ENCODE measurements at places on chromosomes 6 and 20.

- no peak for DNase-seq
Measured at GRCh38 chr20:19880256-19881079, 122.4 kb downstream of the RIN2 start.

- DNase-seq = no peak
Measured at GRCh38 chr6:13479206-13479800, 8.1 kb downstream of the GFOD1 start.

- DNase-seq = no peak
Measured at GRCh38 chr20:42123981-42124473, 505.9 kb upstream of the CHD6 start.

DNA sequence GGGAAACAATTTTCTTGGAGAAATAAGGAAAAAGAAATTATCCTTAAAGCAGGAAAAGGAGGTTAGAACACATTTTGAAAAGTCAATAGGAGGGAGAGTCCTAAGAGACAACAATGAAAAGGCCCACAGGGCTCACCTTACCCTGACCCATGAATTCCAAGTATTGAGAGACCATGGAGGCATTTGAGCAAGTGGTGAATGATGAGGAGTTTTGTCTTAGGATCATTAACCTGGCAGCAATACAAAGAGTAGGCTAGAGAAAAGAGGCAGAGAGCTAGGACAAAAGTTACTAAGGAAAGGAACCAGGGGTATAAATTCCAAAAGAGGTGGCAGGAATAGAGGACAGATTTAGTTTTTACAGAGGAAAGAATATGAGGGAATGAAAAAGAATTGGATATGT, 44.7 kb downstream of the PACRG start:
- no peak for DNase-seq

DNA sequence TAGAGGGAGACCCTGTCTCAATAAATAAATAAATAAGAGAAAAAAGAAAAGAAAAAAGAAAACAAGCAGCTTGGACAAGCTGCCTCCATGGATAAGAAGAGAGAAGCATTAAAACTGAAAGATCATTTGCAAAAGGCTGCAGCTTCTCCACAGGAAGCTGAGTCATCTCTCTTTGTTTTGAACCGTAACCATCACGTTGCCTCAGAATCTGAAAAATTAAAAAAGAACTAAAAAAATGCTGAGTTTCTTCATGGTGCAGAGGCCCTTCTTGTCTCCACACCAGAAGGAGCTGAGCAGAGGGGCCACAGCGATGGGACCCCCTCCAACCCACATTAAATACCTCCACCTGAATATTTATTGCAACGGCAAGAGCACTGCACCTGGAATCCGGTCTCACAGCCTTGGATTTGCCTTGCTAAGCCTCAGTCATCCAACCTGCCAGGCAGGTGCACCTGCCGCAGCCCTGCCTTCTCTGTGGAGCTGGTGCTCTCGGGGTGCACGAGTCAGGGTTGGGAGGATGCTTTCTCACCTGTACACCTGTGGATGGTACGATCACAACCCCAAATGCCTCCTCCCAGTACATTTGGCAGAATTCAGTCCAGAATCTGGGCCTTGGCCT, 28.1 kb downstream of the TOX2 start:
- no peak for DNase-seq

- DNase-seq = no peak
Measured at GRCh38 chr20:37369846-37370245, 23.9 kb downstream of the SRC start.

DNA sequence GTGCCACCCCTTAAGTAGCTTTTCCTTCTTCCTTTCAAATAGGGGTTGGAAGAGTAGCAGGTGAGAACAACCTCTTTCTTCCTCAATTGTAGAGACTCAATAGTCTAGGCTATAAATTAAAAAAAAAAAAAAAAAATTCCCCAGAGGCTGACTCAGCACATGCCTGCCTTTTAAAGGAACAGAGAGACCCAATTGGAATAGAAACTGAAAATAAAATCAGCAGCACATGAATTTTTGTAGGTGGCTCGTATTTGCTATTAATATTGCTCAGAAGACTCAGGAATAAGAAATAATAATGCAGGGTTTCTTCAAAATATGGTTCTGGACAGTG, 19.3 kb downstream of the TOP1 start:
- no peak for DNase-seq

- no peak for DNase-seq
Measured at GRCh38 chr6:16683641-16684194, 77.5 kb downstream of the ATXN1 start.

DNA sequence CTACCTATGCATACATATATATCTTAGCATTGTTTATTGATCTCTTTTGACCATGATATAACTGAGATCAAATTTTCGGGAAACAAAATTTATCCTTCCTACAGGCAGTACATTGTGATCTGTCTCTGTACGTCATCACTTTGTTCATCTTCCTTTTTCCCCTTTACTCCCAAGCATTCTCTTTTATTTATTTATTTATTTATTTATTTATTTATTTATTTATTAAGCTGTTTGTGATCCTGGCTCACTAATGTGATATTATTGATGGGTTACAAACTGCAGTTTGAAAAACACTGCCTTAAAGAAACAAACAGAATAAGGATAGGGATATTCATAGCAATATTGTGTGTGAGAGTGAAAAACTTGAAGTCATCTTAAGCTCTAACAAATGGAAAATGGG, 51.2 kb downstream of the MACROD2 start:
- DNase-seq = no peak

- DNase-seq = no peak
Measured at GRCh38 chr20:48720256-48720985, 107.4 kb downstream of the PREX1 start.

DNA sequence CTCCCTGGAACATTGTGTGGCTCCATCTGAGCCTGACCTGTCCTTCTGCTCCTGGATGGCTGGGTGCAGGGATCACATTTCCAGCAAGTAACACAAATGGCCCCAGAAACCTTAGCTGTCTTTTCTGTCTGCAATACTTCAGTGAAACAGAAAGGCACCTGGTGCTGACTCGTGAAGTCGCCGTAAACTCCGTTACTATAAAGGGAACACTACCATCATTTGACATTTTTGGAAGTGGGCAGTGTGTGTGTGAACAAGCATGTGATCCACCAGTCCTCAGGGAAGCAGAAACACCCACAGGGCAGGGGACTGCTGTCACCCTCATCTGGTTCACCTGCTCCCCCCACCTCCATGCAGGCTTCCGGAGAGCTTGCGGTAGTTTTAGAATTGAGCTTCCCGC, 23.9 kb downstream of the SERPINB6 start:
- DNase-seq = no peak

DNA sequence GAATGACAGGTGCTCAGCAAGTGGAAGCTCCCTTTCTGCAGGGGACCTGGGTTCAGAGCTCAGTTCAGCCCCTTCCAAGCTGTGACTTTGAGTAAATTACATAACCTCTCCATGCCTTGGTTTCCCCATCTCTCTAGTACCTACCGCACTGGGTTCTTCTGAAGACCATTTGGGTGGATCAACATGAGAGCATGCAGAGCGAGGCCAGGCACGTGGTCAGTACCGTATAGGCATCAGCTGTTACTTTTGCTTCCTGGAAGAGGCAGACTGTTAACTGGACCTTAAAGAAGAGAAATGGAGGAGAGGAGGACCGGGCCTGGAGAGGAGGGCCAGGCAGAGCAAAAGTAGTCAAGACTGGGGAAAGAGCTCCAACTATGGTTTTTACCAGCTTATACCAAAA, 1.7 kb upstream of the MYLK2 start:
- DNase-seq = no peak

GRCh38 chr20:20089018-20089417, 36.7 kb downstream of the CFAP61 start:
- no peak for DNase-seq

GRCh38 chr20:834151-834746, 734 bp downstream of the FAM110A start:
- DNase-seq = no peak

DNA sequence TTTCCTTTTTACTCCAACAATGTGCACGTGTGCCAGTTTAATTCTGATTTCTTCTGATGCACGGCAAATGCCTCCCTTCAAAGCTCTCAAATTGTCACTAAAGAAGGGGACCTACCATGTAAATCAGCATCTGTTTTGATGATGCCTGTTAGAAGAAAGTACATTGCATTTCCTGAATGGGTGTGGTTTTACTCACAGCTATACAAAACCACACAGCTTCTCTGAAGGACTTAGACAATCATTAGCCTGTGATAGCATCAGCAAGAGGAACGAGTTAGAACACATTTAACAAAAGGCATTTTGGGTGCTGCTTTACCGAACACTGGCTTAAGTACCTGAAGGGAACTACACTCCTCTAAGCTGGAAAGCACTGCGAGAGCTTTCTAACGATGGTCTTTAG, 109.4 kb downstream of the ATXN1 start:
- DNase-seq = no peak

DNA sequence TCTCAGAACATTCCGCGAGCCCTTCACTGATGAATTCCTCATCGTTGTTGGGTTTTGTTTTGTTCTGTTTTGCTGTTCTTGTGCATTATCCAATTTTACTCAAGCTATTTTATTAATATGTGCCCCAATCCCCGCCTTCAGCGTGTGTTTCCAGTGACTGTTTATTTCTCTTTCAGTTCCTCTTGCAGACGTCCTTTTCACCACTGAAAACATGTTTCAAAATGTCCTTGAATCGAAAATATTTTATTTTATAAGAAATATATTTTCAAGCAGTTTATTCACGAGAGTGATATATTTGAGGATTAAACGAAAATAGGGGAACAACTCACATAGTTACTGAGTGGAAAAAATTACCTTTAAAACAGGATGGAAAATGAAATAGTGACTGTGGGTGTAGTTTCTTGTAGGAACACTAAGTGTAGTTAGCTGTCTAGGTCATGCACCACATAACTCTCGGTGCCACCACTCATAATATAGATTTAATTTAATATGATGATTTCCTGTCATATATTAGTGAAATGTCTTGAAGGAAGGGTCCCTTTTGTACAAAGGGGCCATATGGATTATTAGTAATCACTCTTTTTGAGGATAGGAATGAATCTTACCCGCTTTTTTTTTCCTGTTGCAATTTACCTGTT, 45.3 kb upstream of the HDDC2 start:
- DNase-seq = no peak

- no peak for DNase-seq
Measured at GRCh38 chr6:47794577-47795135, 12.8 kb downstream of the OPN5 start.

- no peak for DNase-seq
Measured at GRCh38 chr6:13011612-13012146, 295.1 kb downstream of the PHACTR1 start.

- DNase-seq = no peak
Measured at GRCh38 chr20:22214296-22214695, 370.1 kb downstream of the FOXA2 start.

DNA sequence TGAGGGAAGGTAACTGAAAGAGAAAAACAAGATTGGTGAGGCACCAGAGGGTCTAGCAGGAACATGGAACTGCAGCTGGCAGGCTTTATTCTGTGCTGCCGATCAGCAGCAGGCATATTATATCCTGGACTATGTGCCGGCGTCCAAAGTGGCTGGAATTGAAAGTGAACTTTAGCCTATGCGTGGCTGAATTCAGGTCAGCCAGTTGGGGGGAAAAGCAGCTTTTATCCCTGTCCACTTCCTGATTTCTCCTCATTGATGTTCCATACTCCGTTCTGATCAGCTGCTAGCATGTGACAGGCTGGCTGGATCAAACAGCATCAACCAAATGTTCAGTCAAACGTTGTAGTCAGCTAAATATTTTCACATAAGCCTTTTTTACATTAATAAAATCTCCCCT, 99.0 kb downstream of the CAP2 start:
- no peak for DNase-seq

GRCh38 chr6:56986611-56987010, 31.7 kb downstream of the BEND6 start:
- no peak for DNase-seq

DNA sequence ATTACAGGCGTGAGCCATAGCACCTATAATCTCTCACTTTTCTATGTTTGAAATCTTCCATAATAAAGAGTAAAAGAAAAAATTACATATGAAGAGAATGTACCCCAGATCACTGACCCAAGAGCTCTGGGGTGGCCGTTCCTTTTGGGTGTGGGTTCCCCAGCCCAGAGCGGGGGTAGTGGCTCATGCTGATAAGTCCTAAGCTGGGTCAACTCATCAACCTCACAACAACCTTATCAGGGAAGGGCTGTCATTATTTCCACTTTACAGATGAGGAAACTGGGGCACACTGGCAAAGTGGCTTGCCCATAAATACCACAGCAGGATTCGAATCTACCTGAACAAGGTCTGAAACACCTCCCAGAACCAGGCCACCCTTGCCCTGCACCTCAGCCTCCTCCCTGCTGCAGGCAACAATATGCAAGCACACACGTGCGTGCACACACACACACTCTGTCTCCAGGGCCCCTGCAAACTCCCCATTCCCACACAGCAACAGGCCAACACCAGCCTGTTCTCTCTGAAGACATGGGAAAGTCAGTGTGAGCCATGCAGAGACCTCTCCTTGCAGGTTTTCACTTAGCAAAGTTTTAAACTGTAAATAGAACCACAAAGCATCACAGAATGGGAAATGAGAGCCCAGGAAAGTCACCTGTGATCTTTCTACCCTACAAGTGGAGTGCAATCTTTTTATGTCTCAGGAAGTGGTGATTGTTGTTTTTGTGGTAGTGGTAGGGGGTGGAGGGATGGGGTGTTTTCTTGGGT, 27.7 kb downstream of the BFSP1 start:
- DNase-seq = no peak

- DNase-seq = no peak
Measured at GRCh38 chr6:47741807-47742206, 40.0 kb upstream of the OPN5 start.

DNA sequence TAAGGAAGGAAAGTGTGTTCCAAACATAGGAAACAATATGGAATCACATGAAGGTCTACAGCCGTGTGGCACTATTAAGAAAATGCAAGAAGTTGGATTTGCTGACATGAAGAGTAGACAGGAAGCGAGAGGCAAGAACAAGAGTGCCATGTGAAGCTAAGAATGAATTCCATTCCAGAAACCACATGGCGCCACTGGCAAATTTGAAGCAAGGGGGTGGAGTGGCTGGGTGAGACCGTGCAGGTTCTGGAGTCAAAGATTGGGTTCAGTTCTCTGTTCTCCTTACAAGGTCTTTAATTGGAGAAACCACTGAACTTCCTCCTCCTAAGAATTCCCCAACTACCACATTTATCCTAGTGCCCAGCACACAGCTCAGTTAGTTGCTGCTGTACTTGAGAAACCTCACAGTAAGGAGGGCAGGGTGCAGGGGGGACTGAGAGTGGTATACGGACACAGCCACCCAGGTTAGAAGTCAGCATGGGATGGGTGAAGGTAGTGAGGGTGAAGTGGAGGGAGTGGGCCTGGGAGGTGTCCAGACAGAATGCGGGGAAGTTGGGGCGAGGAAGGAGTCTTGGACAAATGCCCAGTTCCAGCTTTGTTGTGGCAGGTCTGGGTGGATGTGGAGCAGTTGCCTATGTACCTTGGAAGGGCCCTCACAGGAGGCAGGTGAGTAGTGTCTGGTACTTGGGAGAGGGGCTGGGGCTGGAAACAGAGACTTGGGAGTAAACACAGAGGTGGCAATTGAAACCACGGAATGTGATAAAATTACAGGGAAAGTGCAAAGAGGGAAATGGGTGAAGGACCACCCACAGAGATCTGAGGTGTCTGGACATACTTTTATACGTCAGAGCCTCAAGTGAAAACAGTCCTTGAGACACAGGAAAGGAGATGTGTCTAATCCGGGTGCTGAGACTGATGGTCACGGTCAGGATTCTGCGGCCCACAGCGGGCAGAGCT, 14.3 kb downstream of the LYRM4 start:
- no peak for DNase-seq

Measured in activated T-cell treated with anti-CD3 and anti-CD28 coated beads for 24 hours (primary cell).